ENCODE measurements at places on chromosomes 5 and 9.

GRCh38 chr5:167985373-167985772, 306.1 kb upstream of the WWC1 start:
- no peak for DNase-seq

DNA sequence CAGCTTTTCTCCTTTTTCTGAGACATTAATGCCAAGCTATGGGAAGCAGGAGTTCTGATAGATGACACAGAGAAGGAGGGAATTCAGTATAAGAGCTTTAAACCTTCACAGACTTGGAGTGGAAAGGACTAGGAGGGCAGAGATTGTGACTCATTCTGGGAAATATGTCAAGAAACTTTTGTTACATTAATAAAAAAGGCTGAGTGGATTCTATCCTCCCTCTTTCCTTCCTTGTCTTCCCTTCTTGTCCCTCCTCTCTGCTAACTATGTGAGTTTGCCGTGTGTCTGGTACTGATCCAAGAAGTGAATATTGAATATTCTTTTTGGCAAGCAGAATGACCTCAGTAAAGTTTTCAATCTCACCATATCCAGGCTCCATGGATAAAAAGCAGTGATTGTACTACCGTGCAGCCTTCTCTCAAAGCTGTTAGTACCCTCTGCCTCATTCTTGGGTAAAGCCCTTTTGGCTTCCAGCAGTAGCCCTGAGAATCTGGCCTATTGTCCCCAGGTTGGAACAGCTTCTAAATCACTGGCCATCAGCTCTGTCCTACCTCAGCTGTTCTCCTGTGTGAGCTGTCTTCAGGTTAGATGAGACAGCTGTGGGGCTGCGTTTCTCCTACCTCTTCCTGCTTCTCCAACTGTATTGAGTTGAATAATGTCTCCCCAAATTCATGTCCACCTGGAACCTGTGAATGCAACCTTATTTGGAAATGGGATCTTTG, 73.9 kb downstream of the ATG10 start:
- DNase-seq, result peak; percentile 70

- no peak for DNase-seq
These were observed 3.5 kb downstream of the PHF19 start for GRCh38 chr9:120873512-120873911.

- DNase-seq, result peak; percentile 28
These were observed 20.8 kb downstream of the STKLD1 start for GRCh38 chr9:133396952-133397351.

DNA sequence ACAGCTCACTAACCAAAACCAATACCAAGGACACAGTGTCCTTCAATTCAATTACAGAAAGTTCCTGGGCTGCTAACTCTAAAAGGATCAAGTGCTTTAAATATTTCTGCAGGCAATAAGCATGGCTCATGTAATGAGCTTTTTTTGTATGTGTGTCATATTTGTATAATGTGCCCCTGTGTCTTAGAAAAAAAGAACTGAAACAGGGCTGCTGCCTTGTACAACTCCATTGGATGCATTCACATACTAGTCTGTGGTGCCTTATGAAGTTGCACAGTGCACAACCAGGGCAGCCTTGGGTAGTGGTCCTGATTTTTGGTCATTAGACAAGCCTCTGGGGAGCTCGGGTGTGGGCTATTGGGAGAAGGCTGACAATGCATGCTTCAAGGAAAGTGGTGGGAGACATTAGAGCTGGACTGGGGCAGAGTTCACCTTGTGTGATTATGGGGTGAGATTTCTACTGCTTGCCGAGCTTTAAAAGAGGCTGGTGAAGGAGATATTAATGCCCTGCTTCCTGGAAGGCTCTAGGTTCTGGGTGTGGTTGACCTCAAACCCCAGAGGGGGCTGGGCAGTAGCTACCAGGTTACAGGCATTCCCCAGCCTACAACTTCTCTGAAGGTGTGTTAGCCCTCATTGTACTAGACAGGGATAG, 3.6 kb upstream of the CPEB4 start:
- DNase-seq, result no peak

- DNase-seq, result peak; percentile 38
These were observed 951 bp downstream of the UNC13B start for GRCh38 chr9:35162605-35163315.

GRCh38 chr9:79858508-79858907, 286.7 kb downstream of the TLE4 start:
- DNase-seq, result peak; percentile 4

DNA sequence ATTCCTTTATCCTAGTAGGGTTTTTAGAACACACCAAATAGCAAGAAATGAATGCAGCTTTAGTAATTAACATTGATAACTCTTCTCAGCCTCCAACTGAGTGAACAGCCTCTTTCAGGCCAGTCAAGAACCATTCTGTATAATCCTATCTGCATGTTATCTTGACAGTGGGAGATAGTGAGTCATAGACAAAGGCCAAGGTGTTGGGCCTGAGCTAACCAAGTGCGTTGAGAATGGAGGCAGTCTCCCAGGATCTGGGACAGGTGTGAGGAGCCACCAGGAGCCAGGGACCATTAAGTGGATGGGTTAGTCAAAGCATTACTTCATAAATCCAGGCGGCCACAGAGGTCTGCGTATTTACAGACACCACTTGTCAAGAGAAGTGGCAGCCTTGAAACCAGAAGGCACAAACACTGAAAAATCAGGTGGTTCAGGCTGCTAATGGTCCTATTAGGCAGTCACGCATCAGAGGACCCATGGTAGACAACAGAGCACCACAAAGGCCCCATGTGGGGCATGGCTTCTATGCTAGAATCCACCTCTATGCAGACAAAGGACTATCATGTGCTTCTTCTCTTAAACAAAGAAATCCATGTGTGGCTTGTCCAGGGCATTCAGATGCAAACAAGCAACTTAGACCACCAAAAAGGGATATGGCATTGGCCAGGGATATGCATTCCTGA, 409.7 kb upstream of the PIK3R1 start:
- no peak for DNase-seq

DNA sequence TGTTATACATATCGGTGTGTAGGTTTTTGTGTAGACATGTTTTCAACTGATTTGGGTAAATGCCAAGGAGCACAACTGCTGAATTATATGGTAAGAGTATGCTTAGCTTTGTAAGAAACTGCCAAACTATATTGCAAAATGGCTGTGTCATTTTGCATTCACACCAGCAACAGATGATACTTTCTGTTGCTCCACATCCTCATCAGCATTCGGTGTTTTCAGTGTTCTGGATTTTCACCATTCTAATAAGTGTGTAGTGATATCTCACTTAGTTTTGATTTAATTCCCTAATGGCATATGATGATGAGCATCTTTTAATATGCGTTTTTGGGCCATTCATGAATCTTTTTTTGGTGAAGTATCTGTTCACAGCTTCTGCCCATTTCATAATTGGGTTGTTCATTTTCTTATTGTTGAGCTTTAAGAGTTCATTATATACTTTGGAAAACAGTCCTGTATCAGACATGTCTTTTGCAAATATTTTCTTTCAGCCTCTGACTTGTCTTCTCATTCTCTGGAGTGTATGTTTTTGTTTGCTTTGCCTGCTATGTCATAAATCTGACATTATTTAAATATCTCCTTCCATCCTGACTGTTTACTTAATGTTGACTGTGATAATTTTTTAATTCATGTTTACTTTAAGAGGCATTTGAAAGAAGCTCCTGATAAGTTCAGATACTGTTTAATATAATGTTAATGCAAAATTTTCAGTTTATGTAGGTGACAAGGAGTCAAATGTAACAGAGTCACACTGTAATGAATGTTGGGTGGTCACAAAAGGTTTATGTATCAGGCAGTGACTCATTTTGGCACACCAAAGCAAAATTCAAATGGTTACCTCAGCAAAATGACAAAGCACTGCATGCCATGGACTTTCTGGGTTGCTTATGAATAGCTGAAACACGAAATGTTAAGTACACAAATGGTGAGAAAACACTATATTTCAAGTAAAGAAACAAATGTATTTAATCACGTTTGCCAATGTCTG, 181.1 kb upstream of the DAB2 start:
- peak; percentile 60 for DNase-seq

DNA sequence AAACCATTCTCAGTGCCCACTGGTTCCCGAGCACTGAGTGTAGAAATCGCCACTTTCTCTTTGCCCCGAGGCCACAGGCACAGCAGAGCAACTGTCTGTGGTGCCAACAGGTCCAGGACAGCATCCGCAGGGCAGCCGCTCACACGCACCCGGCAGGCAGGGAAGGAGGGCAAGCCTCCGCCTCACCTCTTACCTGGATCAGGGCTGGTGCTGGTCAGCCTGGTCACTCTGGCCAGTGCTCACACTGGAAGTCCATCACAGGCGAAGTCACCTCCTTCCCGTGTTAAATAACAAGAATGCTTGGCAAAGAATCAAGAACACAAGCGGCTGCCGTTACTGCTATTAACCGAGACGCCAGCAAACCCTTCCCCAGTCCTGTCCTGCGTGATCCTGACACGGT, 13.7 kb downstream of the DIPK1B start:
- DNase-seq, result no peak

DNA sequence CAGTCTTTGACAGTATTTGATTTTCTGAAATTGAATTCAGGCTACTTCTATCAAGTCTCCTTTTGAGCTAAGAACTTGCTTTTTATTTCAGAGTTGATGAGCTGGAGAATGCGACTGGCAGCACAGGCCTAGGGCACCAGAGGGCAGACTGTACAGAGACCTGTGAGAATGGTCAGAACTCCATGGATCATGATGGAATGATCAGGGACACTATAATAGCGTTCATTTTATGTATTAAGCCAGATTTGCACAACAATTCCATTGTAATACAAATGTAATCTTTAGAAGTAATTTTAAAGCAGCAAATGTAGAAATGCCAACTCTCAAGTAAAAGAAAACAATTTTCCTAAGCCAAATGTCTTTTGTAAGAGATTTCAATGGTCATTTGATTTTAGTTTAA, 902.4 kb downstream of the NR2F1-AS1 start:
- DNase-seq, result peak; percentile 17

DNA sequence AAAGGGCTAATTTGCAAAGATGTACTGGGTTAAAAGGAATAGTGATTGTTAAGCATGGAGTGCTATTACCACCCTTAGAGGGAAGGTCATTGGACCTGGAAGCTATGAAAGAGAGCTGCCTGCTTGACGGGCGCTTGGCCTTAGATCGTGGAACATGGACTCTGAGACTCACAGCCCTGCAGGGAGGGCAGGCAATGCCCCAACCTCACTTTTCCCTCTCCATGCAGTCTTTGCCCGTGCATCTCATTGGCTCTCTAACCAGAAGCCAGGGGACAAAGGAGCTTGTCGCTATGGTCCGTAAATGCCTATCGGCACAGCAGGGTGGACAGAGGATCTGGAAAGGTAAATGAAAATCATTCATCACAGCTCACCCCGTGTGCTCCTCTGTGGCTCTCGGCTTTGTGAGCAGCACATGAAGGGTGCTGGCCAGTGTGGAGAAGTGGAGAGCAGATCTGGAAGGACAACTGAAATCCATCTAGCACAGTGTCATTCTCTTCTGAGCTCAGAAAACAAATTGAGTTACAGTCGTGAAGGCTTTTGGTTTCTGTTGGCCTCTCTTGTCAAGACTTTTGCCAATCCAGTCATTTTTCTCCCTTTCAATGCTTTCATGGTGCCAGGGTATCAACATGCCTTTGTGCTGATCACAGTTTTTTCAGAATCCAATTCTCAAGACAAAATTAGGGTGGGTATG, 186.2 kb downstream of the SNX18 start:
- no peak for DNase-seq

DNA sequence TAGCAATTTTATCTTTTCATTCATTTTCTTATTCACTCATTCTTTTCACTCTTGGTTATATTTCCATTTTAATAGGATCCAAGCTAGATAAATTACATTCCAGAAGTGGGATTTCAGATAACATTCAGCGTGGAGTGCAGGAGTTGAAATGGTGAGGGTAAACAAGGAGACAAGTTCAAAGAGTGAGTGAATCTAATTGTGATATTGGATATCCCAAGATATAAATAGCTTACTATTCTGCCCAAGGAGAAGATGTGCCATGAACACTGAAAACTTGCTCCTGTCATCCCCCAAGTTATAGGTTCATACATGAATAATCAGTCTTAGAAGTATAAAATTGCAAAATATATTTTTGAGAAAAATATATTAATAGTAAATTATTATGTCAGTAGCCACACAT, 459.3 kb downstream of the CETN3 start:
- DNase-seq, result no peak

DNA sequence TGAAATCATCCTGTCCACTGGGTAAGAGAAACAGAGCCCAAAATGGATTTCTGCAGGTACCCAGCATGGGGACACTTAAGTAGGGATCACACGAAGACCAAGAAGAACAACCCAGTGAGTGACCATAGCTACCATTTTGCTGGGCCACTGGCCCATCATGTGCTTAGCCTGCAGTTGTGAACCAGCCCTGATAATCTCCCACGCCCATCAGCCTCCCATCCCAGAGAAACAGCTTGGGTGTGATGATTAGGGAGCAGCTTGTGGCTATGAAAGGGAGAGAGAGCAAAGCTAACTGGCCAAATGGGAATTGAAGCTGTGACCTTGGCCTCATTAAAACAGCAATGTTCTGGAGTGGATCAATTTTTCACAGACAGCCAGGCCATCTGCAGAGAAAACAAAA, 138.5 kb downstream of the SLC24A2 start:
- no peak for DNase-seq

DNA sequence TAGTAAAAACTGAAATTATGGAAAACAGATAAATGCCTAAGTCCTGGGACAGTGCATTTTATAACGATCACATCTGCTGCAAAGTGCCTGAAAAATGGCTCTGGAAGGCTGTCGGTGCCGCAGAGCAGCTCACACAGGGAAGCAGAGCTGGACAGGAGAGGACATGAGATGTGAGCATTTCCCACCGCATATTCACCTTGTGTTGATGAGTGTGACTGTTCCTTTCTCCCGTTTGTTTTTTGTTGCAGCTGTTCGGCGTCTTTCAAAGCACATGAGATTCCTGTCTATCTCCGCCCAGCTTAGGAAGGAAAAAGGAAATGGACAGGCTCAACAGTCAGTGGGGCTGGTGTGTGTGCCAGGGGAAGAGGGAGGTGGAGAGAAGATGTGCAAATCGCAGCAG, 164.9 kb upstream of the SEMA6A start:
- DNase-seq, result peak; percentile 2

DNA sequence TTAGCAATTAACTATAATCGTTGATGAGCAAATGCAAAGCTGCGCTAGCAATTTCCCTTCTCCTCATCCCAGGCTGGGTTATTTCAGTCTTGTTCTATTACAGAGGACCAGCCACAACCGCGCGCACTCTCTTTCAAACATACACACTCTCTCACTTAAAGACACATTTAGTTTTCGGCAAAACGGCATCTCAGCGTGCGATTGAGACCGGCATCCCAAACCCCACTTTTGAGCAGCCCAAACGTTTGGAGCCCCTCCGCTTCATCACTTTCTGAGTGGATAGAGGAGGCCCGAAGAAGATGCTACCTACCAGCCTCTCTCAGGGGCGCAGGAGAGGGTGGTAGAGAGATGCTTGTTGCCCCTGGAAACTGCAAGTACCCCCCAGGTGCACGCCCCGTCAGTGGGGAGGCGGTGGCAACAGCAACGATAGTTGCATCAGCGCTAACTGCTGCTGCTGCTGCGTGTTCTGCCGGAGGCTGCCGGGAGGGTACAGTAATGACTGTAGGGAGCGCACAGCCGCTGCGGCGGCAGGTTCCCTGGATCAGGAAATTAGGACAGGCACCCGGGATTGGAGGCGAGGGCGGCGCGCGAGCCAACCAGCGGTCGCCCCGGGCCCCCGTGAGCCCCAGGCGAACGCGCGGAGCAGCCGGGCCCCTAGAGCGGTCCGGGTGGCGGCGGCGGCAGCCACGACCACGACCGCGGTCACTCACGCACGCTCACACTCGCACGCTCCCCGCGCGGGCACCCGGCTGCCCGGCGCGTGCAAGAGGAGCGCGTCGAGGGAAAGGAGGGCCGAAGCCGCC, 467 bp upstream of the VLDLR start:
- DNase-seq, result peak; percentile 66

- no peak for DNase-seq
These were observed 4.7 kb downstream of the AK8 start for GRCh38 chr9:132873403-132873802.
